ENCODE measurements at places on chromosomes 1 and 21.

DNA sequence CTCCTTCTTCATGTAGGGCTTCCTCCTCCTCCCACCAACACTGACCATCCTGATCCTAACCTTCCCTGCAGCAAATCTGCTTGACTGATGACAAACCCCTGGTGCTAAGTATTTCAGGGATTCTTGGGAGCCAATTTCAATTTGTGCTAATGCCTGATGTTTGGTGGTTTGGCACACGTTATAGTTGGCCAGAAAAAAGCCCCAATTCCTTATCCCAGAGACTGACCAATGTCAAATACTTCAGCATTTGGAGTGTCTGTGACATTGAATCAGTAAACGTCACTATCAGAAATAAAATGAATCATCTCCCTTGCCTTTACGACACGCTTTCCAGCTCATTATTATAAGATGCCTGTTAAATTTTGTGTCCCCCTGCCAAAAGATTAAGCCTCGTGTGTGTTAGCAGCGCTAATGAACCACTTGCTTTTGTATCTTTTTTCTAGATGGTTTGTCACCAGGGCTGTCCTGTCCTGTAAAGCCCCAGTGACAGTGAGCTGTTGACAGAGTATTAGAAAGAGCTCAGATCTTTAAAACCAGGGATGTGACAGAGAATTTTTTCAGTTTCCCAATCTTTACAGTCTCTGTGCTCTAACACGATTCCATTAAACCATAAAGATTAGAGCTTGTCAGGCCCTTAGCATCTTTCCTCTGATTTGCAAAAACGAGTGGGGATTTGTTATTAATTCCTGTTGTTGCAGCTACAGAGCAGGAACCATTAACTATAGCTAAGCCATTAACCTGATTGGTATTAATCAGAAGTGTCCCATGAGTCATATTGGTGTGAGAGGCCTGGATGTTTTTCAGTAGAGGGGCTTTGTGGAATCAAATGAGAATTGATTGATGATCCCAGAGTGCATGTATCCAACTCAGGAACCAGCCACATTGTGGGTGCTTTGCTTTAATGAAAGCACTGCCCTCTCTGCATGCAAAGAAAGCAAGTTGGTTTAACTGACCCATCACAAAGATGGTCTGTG is 665.1 kb upstream of the PLXNA2 start:
- no peak for DNase-seq

- DNase-seq, result no peak
Measured at GRCh38 chr1:167491586-167492461, 26.5 kb downstream of the CD247 start.

DNA sequence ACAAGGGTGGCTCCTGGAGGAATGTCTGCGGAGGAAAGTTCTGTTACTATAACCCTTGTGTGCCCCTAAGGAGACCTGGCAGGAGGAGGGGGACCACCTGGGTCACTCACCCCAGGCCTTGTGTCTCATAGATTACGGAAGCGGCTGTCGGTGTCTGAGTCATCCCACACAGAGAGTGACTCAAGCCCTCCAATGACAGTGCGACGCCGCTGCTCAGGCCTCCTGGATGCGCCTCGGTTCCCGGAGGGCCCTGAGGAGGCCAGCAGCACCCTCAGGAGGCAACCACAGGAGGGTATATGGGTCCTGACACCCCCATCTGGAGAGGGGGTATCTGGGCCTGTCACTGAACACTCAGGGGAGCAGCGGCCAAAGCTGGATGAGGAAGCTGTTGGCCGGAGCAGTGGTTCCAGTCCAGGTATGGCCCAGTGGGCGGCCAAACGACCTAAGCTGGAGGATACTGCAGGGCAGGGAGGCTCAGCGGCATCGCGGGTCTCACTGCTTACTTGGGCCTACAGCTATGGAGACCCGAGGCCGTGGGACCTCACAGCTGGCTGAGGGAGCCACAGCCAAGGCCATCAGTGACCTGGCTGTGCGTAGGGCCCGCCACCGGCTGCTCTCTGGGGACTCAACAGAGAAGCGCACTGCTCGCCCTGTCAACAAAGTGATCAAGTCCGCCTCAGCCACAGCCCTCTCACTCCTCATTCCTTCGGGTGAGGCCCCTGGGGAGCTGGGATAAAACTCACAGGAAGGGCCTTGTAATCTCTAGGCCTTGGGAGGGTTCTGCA is 101.4 kb downstream of the PIK3R3 start:
- DNase-seq, result no peak

- DNase-seq, result no peak
Measured at GRCh38 chr1:96076589-96076988, 645.0 kb upstream of the PTBP2 start.

GRCh38 chr1:64220241-64220640 is 16.8 kb downstream of the UBE2U start:
- DNase-seq, result no peak

- no peak for DNase-seq
Measured at GRCh38 chr1:116435806-116436610, 63.0 kb downstream of the ATP1A1 start.

- no peak for DNase-seq
Measured at GRCh38 chr1:70140894-70141293, 64.5 kb downstream of the LRRC40 start.

GRCh38 chr1:51792864-51793263 is 85.7 kb downstream of the NRDC start:
- no peak for DNase-seq

- DNase-seq, result no peak
Measured at GRCh38 chr1:13679651-13680050, 20.3 kb upstream of the PRDM2 start.

- no peak for DNase-seq
Measured at GRCh38 chr1:57857809-57858208, 433.9 kb upstream of the DAB1 start.

GRCh38 chr1:169466259-169467230 is 19.2 kb downstream of the SLC19A2 start:
- DNase-seq, result no peak

GRCh38 chr1:197144570-197145325 is 1.7 kb downstream of the ASPM start:
- no peak for DNase-seq

DNA sequence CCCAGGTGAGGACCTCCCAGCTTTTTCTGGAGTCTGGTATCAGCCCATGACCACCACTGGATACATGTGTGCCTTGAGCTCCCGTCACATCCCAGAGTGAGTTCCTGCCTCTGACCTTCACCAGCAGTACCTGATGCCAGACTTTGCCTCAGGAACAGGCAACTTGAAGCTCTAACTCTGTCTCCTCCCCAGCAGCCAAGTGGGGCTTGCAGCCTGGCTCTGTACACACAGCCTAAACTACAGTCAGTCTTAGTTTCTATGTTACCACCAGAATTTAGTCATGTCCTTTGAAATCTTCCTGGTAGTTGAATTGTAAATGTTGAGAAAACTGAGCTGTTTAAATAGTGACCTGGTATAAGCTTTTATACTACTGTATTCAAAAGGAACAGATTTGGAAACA is 206.5 kb downstream of the LRRC40 start:
- DNase-seq, result no peak

- DNase-seq, result no peak
Measured at GRCh38 chr1:103509250-103509649, 16.2 kb upstream of the RNPC3 start.

GRCh38 chr1:226497991-226498639 is 50.4 kb upstream of the STUM start:
- DNase-seq, result no peak

DNA sequence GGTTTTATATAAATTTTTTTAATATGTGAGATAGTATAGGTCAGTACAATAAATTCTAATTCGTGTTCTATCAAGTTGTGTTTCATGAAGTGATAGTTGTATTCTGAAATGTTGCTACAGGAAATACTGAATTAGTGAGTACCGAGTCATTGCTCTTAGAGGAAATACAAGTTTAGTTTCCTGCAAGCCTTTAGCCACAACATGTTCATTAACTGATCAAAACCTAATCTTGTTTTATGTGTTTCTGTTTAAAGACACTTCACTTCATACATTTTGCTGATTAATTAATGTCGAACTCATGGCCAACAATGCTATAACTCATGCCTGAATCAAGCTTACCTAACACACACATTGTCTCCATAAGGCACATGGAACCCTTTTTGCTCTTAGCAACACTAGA is 43.6 kb downstream of the LRRC7 start:
- DNase-seq, result no peak

GRCh38 chr1:20497506-20497905 is 10.4 kb downstream of the MUL1 start:
- DNase-seq, result no peak

DNA sequence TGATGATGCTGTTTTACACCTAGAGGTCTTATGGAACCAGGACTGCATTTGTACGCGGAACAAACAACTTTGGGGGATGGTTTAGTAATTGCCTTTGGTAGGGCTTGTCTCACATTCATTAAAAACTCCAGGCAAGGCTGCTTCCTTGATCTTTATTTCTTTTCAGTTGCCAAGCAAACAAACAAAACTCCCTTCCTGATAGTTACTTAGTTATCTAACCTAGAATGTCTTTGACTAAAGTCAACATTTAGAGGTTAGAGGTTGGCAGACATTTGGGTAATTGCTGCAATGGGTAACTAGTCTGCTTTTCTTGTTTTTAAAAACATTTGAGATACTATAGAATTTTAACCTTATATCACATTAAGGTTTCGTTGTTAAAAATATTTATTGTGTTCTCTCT is 500.9 kb upstream of the PTBP2 start:
- DNase-seq, result no peak

DNA sequence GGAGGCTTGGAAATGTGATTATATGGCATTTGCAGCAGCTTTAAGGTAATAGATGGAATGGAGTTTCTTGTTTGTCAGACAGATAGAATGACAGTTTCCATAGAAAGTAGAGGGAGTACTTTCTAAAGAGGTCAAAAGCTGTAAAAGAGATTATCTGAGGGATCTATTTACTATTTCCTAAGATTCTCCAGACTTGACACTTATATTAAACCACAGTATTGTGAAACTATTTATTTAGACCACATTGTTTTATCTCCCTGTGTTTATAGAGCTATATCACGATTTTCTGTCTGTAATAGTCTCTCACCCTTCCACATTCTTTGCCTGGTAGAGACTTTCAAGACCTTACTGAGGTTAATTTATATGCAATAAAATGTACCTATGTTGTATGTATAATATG is 66.7 kb downstream of the MAN1A2 start:
- DNase-seq, result no peak

DNA sequence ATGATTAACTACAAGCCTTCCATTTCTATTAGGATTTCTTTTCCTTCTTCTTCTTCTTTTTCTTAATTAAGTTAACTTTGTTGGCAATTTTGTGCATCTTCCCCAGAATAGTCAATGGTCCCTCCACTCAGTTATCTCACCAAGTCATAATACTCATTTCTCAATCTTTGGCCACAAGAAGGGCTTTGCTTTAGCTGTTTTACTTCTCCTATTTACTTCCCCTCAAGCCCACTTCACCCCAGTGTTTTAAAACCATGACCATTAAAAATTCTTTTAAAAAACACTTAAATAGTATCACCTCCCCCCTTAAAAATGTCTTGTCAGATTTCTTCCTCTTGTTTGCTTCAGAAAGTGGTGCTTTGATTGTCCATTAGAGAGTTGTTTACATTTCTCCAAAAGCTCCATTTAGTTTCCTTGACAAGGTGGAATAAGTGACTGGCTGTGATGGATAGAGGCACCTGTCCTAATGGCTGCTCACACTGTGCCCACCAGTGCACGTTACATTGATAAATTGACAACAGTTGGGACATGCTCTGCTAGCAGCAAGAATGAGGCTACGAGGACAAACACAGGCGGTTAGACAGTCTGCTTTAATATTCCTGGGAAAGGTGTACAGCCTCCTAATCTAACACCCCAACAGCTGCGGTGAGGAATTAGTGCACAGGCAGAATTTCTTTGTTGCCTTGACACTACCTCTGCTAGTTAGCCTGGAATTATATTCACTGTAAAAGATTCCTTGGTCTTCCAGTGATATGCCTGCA is 354.7 kb downstream of the LMO4 start:
- no peak for DNase-seq

DNA sequence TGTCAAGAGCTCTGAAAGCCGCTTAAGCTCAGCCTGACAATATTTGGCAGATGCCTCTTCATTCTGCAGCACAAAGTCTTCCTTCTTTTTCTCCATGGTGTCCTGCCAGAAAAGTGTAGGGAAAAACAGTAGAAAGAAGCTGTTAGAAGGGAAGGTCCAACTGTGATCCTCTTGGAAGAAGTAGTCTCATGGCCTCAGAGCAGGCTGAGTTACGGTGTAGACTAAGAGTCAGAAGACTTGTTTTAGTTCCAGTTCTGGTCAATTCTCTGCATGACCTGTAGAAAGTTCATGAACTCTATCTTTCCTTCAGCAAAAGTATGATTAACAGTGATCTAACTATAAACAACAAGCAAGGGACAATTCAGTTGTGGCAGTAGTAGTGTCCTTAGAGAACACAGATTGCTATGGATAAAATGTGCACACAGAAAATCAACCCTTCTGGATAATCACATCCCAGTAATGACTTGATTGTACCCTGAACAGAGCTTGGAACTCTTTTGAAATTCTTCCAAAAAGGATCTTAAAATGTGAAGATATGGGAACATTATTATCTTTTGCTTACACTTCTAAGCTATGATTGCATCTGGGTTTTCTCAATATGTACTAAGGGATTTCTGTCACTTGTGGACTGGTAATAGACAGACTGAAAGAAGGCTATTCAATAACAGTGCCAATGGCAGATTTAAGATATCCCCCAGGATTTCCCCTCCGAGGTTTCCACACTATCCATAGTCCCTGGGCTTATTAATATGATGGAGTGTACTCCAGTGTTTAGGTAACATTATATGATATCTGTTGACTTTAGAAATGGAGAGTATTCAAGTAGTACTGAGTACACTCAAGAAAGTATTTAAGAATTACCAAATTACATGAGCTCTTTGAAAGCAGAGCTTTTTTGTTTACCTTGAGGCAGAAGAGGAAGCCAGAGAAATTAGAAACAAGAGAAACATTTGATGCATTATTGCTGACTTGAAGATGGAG is 22.1 kb upstream of the GBP2 start:
- no peak for DNase-seq

- no peak for DNase-seq
Measured at GRCh38 chr1:108570128-108570527, 10.2 kb downstream of the EEIG2 start.

GRCh38 chr1:91730801-91731732 is 154.9 kb downstream of the TGFBR3 start:
- no peak for DNase-seq

DNA sequence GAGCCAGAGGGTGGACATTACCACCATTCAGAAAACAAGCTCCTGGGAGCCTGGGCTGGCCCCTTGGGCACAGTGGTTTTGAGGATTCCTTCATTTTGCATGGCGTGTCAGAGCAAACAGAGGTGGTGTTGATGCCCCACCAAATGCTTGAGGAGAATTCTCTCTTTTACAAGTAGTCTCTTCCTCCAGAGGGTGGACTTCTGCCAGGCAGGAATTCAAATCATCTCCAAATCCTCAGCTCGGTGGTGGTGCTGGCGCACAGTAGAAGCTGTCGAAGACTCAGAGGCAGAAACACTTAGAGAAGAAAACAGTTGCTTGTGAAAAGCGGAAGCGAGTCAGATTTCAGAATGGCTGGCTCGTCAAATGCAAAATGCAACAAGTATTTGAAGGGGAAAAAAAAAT is 3.4 kb upstream of the CHI3L1 start:
- no peak for DNase-seq

GRCh38 chr1:168466092-168466713 is 77.6 kb downstream of the XCL2 start:
- DNase-seq, result no peak

- no peak for DNase-seq
Measured at GRCh38 chr1:5265438-5266075, 611.1 kb downstream of the AJAP1 start.

All from activated naive CD4-positive, alpha-beta T cell (primary cell).